ENCODE measurements at places on chromosomes 1 and 21.

DNA sequence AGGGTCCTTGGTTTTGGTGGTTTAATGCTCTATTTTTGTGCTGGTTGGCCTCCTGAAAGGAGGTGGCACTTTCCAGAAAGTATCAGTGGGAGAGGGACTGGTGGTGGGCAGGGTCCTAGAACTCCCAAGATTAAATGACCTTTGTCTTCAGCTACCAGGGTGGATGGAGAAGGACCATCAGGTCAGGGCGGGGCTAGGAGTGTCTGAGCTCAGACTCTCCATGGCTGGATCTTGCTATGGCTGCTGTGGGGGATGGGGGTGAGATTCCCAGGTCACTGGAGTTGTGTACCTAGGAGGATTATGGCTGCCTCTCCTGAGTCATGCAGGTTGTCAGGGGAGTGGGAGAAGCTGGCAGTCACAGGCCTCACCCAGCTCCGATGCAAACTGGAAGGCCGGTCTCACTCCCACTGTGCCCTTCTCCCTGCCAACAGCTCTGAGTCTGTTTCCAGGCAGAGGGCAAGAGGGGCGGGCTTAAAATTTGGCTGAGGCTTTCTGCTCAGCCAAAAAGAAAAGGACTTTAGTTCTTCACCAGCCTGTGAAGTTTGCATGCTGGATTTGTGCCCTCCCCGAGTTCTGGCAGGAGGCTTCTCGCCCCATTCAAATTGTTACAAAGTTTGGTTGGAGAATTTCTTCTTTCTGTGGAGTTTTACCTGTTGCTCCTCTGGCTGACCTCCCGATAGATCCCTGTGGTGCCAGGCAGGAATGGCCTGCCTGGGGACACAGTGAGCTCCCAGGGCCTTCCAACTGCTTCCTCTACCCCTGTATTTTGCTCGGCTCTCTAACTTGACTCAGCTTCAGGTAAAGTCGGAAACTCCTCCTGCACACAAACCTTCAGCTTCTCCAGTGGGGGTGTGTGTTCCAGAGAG lies 13.1 kb upstream of the KYAT3 start:
- DNase-seq = no peak

DNA sequence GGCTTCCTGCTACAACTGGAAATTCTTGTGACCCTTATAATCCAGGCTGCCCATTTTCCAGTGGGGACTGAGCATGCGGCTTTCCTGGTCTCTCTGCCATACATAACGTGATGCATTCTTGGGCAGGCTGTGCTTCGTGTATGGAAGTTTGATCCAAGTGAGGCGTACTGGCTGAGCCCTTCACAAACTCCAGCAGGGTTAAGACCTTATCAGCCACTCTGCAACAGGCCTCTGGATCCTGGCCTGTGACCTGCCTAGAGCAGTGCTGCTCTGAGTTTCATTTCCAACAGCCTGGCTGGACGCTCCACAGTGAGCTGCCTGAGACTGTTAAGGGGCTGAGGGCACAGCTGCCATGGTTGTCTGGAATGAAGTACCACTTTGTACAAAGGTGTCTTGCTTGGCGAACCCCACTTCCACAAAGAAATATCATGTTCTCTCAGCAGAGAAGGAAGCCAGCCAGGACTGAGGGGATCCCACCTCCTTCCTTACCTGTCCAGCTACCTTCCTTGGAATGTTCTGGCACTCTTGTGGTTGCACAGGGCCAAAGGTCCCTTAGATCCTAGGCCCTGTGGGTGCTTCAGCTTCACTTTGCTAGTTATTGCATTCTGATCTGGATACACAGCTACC lies 28.5 kb upstream of the XPR1 start:
- no peak for DNase-seq

GRCh38 chr1:71640998-71641397 lies 560.2 kb upstream of the ZRANB2 start:
- DNase-seq = no peak

- no peak for DNase-seq
These were observed 1.3 kb downstream of the S1PR1 start for GRCh38 chr1:101238031-101238628.

- no peak for DNase-seq
These were observed 183.4 kb downstream of the PLPPR4 start for GRCh38 chr1:99447721-99448120.
